Stimulated activated CD8-positive, alpha-beta memory T cell treated with anti-CD3 and anti-CD28 coated beads, Interleukin-4, amount 100 ng/mL, for 4 hours (primary cell): ENCODE measurements at places on chromosomes 2 and 18.

DNA sequence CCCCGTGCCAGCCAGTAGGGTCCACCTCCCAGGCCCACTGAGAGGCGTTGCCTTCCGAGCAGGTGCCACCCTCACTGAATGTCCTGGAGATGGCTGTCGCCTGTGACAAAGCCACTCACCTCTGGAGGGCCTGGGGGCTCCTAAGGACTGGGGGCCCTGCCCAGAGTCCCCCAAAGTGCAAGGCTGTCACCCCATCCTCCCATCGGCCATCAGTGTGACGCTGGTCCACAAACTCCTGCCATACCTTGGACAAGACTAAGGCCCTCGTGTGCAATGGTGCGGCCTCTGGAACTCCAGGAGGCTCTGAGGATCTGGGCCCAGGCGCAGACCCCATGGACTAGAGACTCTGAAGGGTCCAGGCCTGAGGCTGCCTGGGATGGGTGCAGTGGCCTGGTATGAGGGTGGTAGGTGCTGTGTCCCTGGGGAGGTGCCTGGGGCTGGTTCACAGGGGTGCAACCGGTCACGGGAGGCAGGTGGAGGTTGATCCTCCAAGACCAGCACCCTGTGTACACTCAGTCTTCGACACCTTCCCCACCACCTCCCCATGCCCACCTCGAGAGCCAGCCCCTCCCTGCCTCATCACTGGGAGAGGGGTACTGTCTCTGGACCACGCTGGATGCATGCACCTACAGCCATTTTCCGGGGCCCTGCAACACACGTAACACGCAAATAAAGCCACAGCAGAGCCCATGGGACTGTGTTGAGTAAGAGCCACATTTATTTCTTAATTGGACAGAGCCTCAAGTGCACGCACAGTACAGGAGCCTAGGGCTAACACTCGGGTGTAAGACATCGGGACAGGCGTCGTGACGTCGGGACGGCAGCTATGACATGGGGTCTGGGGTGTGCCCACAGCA is 21.6 kb downstream of the AQP12A start:
- no peak for DNase-seq

DNA sequence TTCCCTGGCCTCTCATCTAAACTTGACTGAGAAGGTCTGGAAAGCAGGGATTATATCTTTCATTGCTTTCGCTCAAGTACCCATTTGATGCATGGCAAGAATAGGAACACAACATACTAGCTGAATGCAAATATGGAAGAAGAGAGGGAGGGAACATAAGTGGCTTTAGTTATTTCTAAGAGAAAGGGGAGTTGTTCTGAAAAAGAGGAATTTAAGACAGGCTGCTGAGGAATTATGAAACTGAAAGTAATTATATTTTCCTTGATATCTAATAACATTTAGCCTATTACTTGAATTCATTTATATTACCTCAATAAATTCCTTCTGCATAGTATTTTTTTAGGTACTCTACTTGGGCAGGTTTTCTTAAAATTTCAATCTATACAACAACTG is 105.8 kb upstream of the TTN start:
- DNase-seq, result no peak

DNA sequence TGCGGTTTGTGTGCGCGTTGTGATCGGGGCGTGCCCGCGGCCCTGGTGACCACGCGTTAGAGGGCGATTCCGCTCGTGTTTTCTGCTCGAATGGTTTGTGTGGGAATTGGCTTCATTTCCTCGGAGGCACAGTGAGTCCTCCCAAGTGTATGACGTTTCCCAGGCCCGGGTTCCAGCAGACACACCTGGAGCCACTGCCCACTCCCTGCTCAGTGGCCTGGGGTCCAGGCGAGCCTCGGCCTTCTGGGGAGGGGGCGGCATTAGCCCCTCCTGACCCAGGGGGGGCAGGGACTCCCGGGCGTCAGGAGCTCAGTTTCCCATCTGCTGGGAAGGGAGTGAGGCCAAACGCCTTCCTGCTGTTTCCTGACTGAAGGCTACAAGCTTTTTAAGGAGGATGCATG is 92.1 kb downstream of the NFATC1 start:
- no peak for DNase-seq

GRCh38 chr18:58174285-58174684 is 130.3 kb downstream of the NEDD4L start:
- no peak for DNase-seq

GRCh38 chr18:26700201-26700600 is 151.8 kb upstream of the KCTD1 start:
- no peak for DNase-seq

DNA sequence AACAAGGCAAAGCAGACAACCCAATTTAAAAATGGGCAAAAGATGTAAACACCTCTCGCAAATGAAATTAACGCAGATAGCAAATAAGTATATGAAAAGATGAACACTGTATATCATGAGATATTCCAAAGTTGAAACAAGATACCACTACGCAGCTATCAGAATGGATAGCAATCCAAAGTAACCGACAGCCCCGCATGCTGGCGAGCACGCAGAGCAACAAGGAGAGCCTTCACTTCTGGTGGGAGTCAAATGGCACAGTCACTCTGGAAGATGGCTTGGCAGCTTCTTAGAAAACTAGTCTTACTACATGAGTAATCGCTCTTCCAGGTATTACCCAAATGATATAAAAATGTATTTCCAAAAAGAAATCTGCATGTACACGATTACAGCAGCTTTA is 1.4 kb downstream of the NDUFA10 start:
- DNase-seq, result no peak

GRCh38 chr2:42569116-42569711 is 782 bp downstream of the MTA3 start:
- no peak for DNase-seq

DNA sequence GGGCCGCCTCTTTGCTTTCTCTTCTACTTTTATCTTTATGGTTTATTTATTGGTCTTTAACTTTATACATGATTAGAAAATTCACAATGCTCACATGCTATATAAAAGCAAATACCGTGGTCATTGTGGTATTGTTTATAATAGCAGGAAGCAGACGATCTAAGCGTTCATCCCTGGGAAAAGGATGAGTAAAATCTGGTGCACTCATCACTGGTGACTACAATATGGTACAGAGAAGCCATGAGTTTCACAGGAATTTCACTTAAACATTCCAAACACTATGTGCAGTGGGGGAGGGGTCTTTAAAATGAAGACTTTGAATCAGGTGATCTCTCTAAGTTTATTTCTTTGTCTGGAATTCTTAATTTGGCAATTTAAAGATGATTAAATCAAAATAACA is 97.9 kb downstream of the SCN3A start:
- no peak for DNase-seq

GRCh38 chr2:223649554-223650533 is 47.7 kb upstream of the SCG2 start:
- DNase-seq, result no peak

DNA sequence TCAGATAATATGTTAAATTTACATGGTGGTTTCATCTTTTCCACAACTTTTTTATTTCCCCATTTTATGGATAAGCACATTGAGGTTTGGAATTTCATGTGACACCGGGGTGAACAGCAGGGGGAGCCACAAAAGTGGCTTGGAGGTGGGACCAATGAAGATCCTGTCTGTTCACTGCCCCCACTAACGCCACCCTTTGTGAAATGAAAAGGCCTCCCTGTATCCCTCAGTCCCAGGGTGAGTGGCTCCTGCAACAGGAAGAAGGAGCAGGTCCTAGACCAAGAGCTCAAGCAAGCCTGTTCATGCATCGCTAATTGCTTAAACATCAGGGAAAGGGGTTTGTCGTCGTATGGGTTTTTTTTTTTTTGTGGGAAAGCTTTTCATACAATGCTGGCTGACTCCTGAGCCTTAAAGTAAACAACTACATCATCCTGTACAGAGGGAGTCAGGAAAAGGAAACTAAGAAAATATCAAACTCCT is 267.8 kb upstream of the EPAS1 start:
- DNase-seq, result no peak

GRCh38 chr2:177056481-177056929 is 156.1 kb upstream of the HNRNPA3 start:
- no peak for DNase-seq

- no peak for DNase-seq
These were observed 84.0 kb downstream of the DDX1 start for GRCh38 chr2:15675456-15676195.

DNA sequence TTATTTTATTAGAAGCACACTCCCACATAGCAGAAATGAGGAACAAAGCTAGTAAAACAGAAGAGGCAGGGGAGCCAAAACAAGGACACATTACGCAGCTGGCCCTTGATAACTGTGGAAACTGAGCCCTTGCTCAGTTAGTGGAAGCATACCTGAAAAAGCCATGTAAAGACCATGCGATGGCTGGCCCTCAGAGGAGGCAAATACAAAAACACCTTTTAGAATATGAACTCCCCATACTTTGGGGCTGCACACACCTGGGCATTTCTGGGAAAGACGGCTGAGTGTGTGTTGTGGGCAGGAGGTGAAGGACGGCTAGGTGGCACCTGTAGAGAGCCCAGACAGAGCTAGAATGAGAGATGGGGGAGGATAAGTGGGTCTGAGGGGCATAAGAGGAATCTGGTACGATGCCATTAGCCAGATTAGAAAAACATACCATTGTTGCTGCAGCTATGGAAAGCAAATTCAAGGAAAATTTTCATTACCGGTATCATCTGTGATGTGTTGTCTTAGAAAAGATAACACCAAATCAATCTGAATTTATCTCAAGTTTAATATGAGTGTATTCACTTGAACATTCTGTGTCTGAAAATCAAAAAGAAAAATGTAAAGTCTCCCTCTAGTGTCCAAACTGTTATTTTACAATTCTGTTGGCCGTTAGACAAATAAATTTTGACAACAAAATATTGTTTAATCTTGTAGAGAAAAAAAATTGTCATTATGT is 45.2 kb upstream of the SULT1C3 start:
- no peak for DNase-seq

DNA sequence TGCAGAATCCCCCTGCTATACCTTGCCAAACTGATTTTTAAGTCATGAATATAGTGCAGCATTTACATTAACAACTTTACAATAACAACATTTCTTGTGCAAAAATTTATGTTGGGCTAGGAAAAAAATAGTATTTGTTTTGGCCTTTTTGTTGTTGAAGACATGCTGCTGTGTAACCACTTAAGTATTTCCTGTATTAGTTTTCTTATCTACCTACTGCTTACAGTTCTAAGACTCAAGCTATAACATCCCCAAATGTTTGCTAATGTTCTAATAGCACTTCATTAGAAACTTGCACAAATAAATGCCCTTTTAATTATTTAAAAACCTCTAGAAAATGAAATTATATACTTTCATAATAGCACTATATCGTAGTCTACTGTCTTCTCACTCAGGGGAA is 154.3 kb upstream of the DOCK10 start:
- no peak for DNase-seq

- DNase-seq, result no peak
These were observed 274.8 kb downstream of the AGAP1 start for GRCh38 chr2:235768606-235769005.

DNA sequence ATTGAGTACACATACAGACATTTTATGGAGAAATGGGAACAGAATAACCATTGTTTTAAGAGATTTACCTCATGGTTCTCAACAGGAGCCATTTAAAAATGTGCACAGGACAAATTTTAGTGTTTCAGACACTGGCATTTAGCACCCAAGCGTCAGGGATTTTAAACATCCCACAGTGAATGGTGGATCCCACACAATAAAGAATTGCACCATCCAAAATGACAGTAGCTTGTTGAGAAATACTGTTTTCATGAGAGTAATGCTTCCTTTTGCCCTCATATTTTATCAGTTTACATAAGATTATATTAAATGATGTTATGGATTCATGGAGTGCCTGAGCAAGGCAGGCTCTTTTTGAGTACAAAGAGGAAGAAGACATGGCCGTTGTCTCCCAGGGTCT is 54.0 kb downstream of the MFSD6 start:
- no peak for DNase-seq

- DNase-seq, result no peak
These were observed 212.9 kb downstream of the FAM210A start for GRCh38 chr18:13513481-13513880.

DNA sequence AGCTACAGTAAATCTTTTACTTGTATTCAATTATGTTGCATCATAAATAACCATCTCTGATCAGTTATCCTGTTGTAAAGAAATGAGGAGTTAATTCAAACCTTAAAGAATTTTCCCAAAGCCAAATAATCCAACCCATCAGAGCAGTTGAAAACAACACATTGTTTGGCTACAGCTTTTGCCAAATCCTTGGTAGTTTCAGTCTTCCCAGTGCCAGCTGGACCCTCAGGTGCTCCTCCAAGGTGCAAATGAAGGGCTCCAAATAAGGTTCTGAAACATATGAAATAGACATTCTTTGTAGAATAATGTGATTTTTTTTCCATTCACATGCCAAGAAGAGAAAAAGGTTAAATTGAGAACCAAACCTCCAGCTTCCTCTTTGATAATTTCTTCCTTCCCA is 158.7 kb downstream of the DNAH7 start:
- no peak for DNase-seq

- no peak for DNase-seq
These were observed 223.9 kb downstream of the LDLRAD4 start for GRCh38 chr18:13442451-13442850.

DNA sequence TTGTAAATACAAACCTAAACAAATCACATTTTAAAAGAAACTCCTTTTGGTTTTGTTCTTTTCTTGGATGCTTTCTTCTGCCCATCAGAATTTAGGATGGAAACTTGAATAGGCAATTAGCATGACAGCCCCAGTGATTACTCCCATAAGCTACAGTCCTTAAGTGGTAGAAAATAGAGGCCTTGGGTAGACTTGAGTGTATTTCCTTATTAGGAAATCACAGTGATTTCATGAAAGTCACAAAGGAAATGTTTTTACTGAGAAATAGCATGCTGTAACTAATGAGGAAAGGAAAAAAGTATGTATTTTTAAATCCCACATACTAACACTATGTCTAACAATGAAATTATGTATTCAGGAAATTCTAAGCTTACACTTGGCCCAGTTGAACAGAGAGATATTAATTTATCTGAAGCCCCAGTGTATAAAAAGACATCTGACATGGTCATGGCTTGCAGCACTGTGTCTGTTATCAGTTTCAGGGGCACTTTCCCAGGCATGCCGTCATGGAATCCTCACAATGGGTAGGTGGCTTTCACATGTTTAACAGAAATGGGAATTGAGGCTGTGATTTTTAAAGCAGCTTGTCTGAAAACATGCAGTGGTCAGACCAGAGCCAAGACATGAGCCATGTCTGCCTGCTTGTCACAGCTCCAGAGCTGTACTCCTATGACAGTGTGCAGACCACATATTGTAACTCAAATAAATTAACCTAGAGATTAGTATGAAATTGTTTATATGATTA is 79.7 kb upstream of the TRIB2 start:
- DNase-seq, result no peak

DNA sequence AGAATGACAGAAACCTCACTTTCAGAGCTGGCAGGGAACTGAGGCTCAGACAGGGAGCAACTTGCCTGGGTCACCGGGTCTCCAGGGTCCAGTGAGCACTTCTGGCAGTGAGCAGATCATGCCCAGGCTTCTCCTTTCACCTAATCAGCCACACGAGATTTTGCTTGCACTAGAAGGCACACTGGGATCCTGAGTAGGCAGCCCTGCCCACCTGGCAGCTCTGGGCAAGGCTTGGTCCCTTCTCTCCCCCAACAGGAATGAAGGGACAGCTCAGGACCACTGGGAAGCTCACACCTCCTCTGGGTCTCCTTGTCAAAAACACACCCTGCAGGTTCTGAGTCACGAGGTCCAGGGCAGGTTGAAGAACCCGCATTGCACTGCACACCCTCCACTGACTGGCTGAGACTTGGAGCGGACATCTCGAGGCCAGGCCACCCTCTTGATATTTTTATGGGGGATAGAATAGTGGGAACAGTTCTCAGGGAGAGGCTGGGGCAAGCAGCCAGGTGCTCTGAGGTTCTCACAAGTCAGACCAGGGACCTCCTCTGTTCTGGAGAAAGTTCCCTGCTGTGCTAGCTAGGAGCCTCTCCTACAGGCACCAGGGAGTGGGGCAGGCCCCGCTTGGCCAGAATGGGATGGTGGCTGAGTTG is 5.7 kb downstream of the MAL start:
- no peak for DNase-seq
